Large intestine (tissue), 12 donors: ENCODE measurements at places on chromosomes 6 and 20.
A peak's percentile ranks its signal among the peaks of the same experiment; 100 is the strongest.

- DNase-seq, result no peak
Observed at GRCh38 chr6:12324748-12325147, 34.6 kb downstream of the EDN1 start.

DNA sequence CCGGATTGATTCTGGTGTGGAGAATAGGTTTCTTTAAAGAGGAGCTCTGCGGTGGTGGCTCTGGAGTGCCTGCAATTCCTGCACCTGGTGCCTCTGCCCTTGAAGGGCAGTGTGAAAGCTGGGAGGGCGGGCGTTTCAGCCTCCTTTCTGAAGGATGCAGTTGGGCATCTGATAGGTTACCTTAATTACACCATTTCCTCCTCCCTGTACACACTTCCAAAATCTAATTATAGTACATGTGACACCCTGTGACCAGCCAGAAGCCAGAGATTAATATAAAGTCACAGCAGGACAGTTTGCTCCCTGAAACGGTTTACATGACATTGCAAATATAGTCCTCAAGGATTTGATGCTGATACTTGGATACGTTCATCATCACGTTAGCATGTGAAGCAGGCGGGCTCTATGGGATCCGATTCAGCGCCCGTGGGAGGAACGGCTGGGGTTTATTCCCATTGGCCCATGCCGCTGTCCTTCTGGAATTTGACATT lies 548.2 kb downstream of the QKI start:
- no peak for DNase-seq

DNA sequence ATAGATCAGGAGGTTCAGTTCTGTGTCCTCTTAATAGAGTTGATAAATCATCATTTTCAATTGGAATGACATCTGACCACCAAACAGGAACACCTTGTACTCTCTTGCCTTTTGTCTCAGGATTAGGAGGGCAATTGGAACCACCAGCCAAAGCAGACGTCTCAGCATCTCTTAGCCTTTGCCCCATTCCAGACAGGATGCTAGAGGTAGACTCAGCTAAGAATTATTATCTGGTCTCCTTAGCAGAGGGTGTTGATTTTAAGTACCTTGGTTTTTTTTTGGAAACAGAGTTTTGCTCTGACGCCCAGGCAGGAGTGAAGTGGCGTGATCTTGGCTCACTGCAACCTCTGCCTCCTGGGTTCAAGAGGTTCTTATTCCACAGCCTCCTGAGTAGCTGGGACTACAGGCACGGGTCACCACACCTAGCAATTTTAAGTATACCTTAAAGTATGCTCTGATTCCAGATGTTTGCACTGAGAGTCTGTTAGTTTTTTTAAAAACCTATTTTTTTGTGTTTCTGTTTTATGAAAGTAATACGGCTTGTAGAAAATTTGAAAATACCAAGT lies 28.0 kb upstream of the ELOVL5 start:
- no peak for DNase-seq

DNA sequence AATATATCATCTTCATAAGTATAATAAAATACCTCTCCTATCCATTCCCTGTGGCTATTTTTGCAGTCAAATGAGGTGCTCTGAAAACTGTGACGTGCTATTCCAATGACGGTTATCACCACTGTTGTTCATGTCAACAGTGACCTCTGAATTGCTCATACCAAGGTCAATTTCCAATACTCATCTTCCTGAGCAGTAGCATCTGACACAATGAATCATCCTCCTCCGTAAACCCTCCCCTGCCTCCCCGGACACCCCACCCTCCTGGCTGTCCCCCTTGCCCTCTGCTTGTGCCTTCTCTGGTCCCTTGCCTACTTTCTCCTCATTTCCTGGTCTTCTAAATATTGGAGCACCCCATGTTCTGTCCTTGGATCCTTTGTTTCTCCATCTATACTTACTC lies 77.7 kb upstream of the SLC22A23 start:
- peak; percentile 40 for DNase-seq

DNA sequence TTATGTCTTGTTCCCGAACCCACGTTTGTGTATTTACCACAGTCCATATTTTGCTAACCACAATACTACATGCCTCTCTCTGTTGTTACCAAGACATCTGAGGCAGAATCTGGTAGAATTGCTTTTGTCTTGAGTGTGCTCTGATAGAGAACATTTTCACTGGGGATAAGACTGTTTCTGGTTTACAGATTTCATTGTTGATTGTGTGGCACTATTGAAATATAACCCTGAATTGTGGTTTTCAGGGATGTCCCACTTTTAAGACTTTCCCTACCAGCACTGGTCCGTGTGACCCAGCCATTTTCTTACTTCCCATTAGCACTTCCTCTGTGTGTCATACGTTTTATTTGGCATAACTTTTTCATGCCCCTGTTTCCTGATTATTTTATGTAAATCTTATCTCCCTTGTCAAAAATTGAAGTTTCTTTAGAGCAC lies 12.2 kb downstream of the NCOA7 start:
- DNase-seq, result no peak

- no peak for DNase-seq
Observed at GRCh38 chr6:2643935-2644539, 106.7 kb downstream of the MYLK4 start.

GRCh38 chr6:154510144-154510905 lies at the start of gene CNKSR3:
CNKSR3 (minus strand) TSS chr6:154510685; CDS start chr6:154510114, 571 bp downstream.
- peak; percentile 86 for DNase-seq

DNA sequence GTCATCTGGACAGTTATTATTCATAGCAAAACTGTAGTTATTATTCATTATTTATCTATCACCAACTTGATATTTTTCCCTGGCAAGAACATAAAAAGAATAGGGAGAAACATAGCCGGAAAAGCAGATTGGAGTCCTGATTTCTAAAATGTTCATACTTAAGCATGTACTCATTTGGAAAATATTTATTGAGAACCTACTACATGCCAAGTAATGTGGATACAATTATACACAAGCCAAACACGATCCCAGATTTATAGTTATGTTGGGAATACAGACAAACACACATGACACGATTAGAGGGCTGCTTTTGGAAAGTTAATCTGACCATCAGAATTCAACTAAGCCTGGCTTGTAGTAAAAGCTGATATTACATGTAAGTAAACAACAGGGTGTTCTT lies 30.7 kb downstream of the ARHGAP18 start:
- DNase-seq, result no peak

GRCh38 chr6:83071023-83071422 lies 3.6 kb downstream of the DOP1A start:
- DNase-seq, result peak; percentile 3

- DNase-seq, result no peak
Observed at GRCh38 chr6:14992382-14992781, 253.5 kb upstream of the JARID2 start.

DNA sequence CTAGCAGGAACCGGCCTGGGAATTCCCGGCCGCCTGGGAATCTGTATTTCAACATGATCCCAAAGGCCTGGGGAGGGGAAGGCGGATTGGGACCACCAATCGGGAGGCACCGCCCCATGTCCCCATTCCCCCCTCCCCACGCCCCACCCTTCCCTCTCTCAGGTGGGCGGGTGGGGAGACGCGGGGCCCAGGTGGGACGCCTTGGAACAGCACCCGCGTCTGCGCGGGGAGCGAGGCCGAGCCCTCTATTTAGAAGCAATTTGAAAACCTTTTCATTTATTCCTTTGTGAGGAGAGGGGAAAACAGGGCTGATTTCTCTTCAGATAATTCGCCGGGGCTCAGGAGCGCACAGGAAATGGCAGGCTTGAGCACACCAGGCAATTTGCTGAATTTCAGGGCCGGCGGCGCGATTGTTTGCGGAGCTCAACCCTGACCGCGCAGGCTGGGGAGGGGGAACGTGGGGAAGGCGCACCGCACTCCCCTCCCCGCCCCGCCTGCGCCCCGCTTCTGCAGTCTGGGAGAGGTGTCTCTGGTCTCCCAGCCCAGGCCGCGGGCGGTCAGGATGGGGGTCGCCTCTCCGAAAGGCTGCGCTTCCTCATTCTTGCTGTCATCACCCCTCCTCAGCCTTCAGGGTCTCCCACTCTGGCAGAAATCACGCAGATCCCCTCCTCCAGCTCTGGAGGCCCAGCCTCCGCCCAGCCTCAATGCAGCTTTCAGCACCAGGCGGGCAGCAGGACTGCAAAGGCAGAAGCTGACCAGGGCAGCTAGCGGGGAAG lies 170.0 kb downstream of the GRM4 start:
- no peak for DNase-seq

DNA sequence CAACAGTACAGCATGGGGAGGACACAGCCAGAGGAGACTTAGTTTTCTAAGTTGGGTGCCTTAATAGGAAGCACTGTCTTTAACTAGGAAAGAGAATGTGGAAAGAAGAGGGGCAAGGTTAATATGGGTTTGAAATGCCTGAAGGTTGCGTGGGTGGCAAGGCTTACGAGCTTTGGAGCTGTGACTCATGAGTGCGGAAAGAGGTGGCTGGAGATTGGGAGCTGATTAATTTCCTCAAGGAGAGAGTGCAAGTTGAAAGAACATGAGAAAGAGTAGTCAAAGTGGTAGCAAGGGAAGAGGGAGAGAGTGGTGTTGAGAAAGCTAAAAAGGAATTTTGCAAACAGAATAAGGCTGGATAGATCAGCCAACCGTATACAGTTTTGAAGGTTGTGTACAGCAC lies 315.1 kb upstream of the PRND start:
- DNase-seq, result no peak

- no peak for DNase-seq
Observed at GRCh38 chr20:61027218-61027617, 224.8 kb upstream of the CDH4 start.

DNA sequence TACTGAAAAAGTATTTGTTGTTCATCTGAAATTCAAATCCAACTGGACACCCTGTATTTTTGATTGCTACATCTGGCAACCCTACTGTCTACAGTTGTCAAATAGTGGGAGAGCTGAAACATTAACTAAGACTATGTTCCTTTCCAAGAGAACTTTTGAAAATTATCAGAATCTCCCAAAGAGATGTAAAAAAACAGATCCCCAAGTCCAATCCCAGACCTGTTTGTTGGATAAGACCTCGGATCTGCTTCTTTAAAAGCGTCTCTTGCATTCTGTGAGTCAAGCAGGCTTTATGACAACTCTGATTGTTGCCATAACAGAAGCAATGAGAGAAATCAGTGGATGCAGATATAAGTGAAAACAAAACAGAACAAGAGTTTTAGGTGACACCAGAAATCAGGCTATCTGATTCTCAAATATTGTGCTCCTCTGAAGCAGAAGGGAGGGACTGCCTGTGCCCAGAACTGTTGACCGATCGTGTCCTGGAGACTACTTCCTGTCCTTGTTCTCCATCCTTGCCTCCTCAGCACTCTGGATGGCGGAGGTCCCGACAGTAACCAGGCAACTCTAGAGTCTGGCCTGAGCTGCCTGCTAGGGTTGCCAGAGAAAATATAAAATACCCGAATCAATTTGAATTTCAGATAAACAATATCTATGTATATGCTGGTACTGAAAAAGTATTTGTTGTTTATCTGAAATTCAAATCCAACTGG lies 853.8 kb downstream of the MAFB start:
- no peak for DNase-seq

DNA sequence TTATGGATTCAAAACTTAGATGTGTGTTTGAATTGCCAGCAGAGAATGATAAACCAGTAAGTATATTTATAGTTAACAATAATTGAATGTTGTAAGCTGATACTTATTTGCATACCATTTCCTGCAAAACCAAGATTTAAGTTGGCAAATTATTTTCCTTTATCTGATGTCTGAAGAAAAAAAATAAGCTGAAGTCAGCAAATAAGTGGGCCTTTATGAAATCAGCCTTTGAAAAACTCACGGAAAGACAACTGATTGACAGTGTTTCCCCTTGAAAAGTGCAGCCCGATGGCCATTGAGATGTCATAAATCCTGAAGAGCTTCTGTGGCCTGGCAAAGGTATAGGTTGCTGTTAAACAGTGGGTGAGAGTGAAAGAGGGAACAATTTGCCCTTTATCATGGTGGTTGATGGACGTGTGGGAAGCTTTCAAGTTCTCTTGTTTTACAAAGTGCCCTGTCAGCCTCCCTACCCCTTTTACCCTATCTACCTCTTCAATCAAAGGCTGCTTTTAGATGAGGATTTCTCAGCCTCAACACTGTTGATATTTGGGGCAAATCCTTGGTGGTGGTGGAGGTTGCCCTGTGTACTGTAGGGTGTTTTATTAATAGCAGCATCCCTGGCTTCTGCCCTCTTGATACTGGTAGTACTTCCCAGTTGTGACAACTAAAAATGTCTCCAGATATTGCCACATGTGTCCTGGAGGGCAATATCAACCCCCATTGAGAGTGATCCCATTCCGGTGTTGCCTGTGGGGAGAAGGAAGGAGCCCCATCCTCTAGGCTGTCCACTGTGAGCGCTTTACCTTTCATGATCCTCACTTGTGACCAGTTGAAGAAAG lies 50.2 kb downstream of the VAPB start:
- DNase-seq, result no peak

GRCh38 chr6:88165087-88165843 lies 882 bp downstream of the CNR1 start:
- no peak for DNase-seq

DNA sequence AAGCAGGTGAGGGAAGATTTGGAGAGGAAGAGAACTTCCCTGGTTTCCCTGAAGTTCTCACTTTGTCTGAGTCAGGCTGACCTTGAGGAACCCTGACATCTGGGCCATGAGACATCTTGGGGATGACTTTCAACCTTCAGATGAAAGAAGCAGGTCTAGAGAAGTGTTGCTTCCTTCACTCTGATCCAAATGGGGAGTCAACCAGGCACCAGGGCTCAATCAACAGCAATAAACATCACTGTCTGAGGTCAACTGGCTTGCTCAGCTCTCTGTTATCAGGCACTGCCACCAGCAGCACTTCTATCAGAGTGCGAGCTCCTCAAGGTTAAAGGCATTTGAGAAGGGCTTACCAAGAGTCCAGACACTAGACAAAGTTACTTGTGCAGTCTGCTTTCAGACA lies 6.3 kb downstream of the ACOT8 start:
- DNase-seq, result peak; percentile 59

DNA sequence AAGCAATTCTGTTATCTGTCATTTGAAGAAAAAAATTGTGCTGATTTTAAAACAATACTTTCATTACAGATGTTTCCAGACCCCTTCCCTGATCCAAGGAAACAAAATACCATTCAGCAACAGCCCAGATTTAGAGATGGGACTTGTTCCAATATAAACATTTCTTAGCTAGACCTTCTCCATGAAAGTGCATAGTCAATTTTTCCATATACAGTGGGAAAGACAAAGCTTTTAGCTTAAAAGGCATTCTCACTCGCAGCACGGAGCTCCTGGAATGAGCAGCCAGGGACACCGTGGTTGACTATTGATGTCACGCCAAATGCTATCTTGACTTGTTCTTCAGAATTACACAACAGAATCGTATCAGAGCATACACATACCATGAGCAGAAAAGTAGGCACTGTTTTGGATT lies 21.5 kb downstream of the LAMA4 start:
- peak; percentile 56 for DNase-seq

- no peak for DNase-seq
Observed at GRCh38 chr6:5697508-5697907, 309.2 kb downstream of the NRN1 start.
